ENCODE measurements at places on chromosomes 2 and 18. TPM values are rescaled to one million over a fixed set of nuclear protein-coding genes. Genes with fewer than 3 reads are reported as not detected.

DNA sequence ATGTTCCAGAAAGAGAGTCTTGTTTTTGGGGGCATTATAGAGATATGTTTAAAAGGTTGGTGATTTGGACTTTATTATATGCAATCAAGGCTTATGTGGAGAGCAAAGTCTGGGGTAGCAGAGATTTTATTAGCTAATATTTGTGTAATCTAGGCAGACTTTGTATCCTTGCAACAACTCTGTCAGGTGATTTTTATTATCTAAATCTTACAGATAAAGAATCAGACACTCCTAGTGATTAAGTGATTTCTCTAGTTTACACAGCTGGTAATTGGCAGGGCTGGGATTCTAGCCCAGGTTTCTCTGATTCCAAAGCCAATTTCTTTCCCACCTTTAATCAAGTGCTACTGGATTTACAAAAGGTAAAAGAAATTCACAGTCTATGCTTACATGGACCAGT lies 33.3 kb upstream of the NCK2 start:
- H3K36me3 ChIP-seq, result no peaks in the 10 kb centered on the region
- peak overlapping the region; percentile 75 for H3K27ac ChIP-seq
- DNase-seq, result peak; percentile 47
- H3K27me3 ChIP-seq, result no peaks in the 10 kb centered on the region

Gene ZNF804A
- total RNA-seq, result not detected

GRCh38 chr2:189516546-189516945 lies 64.0 kb downstream of the SLC40A1 start:
- no peak overlapping the region for H3K27ac ChIP-seq
- DNase-seq, result no peak
- no peak overlapping the region for H3K4me3 ChIP-seq

GRCh38 chr18:10042492-10042891 lies 128.7 kb downstream of the VAPA start:
- H3K4me1 ChIP-seq, result peaks cover 5% of the 10 kb centered on the region
- DNase-seq, result no peak
- no peaks in the 10 kb centered on the region for H3K36me3 ChIP-seq

Gene PMAIP1
- total RNA-seq, result 2.3 TPM

DNA sequence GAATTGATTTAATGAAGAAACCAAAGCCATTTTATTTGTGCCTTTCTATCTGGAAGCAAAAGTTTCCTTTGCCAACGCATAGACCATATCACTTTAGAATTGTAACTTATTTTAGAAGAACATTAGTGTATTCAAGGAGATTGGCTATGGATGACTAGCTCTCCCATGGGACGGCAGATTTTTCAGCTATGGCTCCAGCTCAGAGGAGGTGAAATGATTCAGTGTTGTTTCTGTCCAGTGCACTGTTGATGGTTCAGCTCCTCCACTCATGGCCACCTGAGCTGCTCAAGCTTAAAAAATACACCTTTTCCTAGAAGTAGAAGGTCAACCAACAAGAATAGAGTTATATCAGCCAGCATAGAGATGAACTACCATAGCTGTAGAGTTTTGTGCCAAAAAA lies 1597.5 kb upstream of the PIK3C3 start:
- no peaks in the 10 kb centered on the region for H3K36me3 ChIP-seq
- H3K4me1 ChIP-seq, result no peaks in the 10 kb centered on the region
- H3K4me3 ChIP-seq, result no peak overlapping the region
- DNase-seq, result no peak
- H3K27me3 ChIP-seq, result no peaks in the 10 kb centered on the region
- H3K27ac ChIP-seq, result no peak overlapping the region

Gene ICOS
- total RNA-seq, result not detected

DNA sequence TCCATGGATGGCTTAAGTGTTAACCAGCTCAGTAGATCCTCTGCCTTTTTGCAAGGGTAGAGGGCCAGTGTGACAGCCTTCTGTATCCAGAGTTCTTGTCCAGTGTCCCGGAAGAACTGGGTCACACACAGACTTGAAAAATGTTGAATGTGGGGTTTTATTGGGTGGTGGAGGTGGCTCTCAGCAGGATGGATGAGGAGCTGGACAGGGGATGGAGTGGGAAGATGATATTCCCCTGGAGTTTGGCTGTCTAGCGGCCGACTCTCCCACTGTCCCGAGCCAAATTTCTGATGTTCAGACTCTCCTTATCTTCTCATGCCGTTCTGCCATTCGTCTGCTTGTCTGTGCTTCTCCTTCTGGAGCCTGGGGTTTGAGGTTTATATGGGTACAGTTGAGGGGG lies 72.6 kb downstream of the MYO3B start:
- H3K27me3 ChIP-seq, result no peaks in the 10 kb centered on the region
- H3K36me3 ChIP-seq, result no peaks in the 10 kb centered on the region
- H3K27ac ChIP-seq, result no peak overlapping the region
- DNase-seq, result no peak

Gene SERPINB10
- total RNA-seq, result not detected

Gene SRSF7
- total RNA-seq, result 224 TPM

DNA sequence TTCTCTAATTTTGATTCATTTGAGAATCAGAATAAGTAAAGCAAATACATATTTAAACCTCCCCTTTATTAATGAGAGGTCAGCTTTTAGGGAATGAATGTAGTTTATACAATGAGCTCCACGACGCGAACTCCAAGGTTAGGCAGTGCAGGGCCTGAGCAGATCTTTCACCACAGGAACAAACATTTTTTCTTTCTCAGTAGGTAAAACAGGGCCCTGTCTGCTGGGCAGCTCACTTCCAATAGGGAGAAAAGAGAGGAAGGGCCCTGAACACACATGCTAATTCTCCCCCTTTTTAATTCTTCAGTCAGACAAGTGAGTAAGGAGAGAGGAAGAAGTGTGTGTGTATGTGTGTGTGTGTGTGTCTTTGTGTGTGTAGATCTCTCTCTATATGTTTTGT lies 682.4 kb upstream of the TMEFF2 start:
- no peak overlapping the region for H3K4me3 ChIP-seq
- no peak for DNase-seq
- H3K36me3 ChIP-seq, result no peaks in the 10 kb centered on the region
- no peaks in the 10 kb centered on the region for H3K4me1 ChIP-seq
- H3K27me3 ChIP-seq, result no peaks in the 10 kb centered on the region
- H3K27ac ChIP-seq, result no peak overlapping the region

DNA sequence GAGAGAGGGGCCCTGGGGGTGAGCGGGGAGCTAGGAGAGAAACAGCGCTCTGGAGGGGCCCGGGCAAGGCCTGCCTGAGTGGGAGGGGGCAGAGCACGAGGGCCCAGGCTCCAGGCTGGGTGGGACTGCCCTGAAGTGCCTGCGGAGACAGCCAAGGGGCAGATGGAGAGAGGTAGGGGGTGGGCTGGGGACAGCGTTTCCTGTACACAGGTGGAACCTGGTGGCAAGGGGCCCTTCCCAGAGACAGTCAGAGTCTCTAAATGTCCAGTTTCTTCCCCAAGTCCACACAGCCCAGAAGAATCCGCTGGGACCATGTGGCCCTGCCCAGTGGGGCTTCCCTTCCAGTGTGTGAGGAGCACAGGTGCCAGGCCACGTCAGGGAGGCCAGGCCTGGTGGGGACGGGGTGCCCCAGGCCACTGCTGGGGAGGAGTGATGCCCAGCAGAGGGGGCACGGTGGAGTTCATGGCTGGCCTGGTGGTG lies 1.7 kb upstream of the GPR35 start:
- peaks cover 2% of the 10 kb centered on the region for H3K36me3 ChIP-seq
- DNase-seq, result no peak
- no peaks in the 10 kb centered on the region for H3K27me3 ChIP-seq
- H3K4me1 ChIP-seq, result no peaks in the 10 kb centered on the region
- H3K4me3 ChIP-seq, result no peak overlapping the region

Gene AGXT
- total RNA-seq, result 0.39 TPM

Gene ANKRD12
- total RNA-seq, result 36.5 TPM

Gene ANKRD62
- total RNA-seq, result not detected

DNA sequence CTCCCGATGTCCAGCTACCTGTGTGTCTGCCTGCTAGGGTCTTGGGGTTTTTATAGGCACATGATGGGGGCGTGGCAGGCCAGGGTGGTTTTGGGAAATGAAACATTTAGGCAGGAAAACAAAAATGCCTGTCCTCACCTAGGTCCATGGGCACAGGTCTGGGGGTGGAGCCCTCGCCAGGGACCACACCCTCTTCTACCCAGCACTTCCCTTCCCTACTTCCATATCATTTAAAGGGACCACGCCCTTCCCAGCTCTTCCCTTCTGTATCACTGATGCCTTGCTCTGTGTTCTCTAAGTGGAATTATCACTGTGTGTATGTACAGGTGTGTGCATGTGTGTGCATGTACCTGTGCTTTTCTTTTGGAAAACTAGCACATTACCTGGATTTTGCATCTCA lies 6.3 kb downstream of the UGT1A1 start:
- H3K27ac ChIP-seq, result no peak overlapping the region
- no peak overlapping the region for H3K4me3 ChIP-seq
- H3K4me1 ChIP-seq, result no peaks in the 10 kb centered on the region
- DNase-seq, result no peak
- H3K27me3 ChIP-seq, result no peaks in the 10 kb centered on the region

- no peaks in the 10 kb centered on the region for H3K36me3 ChIP-seq
- H3K4me1 ChIP-seq, result peaks cover 7% of the 10 kb centered on the region
- no peak overlapping the region for H3K4me3 ChIP-seq
- H3K27me3 ChIP-seq, result no peaks in the 10 kb centered on the region
Measured at GRCh38 chr2:8487461-8487932, 194.4 kb upstream of the ID2 start.

DNA sequence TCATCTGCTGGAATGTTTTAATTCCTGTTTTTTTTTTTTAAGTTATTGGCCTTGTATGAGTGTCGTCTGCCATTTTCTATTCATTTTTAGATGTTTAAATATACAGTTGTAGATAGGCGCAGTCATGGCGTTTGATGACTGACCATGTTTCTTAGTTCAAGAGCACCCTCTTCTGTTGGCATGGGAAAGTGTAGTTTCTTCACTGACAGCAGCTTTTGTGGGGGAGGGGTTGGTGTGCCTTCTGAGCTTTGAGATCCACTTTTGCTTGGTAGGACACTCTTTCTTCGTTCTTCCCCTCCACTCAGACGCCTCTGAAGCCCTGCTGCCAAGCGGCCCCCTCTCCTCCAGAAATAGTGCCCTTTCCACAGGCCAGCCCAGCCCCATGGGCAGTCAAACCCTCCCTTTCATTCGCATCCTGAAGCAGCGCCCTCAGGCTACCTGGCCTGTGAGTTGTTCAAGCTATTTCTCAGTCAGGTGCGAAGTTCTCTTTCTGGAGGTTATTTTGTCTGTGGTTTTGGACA lies 492.0 kb downstream of the TNS1 start:
- H3K27me3 ChIP-seq, result no peaks in the 10 kb centered on the region
- peak; percentile 70 for DNase-seq
- H3K36me3 ChIP-seq, result no peaks in the 10 kb centered on the region
- H3K4me3 ChIP-seq, result no peak overlapping the region
- peaks cover 5% of the 10 kb centered on the region for H3K4me1 ChIP-seq

DNA sequence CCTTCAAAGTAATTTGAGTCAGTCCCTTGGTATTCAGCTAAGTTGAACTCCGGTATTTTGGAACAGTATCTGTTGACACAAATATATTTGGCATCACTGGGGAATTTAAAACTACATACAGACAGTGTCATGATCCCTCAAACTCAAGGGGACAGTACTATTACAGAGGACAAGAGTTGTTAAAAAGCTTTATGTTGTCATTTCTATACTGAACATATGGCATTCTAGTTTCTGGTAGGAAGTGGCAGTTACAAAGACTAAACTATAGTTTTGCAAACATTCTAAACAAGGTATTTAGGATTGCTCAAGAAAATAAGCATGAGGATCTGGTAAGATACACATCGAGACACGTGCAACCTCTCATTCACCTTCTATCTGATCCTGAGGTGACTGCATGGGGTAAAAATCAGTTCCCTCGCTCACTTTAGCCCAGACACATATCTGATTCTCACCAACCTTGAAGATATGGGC lies 16.6 kb upstream of the CCNYL1 start:
- H3K4me1 ChIP-seq, result no peaks in the 10 kb centered on the region
- no peaks in the 10 kb centered on the region for H3K36me3 ChIP-seq
- no peak overlapping the region for H3K27ac ChIP-seq
- no peak for DNase-seq
- no peaks in the 10 kb centered on the region for H3K27me3 ChIP-seq
- H3K4me3 ChIP-seq, result no peak overlapping the region

Gene TWIST2
- not detected for total RNA-seq

DNA sequence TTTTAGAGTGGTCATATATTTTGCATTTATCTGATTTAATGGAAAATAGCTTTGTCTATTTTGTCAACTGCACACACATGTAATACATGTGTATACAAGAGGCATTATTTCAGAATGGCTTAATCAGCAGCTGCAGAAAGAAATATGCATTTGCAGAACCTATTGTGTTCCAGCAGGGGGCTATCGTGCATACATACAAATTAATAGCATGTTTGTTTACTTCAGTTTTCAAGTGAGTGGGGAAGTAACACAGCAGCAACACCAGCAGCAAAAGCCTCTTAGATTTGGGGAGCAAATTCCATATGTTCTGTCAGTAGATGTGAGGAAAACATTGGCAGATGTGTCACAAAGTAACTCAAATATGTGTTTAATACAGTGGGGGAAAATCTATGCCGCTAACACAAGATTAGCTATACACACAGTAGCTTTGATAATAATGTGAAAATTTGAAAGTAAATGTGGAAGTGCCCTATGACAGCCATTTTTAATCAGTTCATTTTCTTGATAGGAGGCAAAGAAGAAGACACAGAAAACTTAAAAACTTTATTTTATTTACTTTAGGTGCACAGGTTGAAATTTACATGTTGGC lies 218.1 kb downstream of the WDR7 start:
- H3K4me3 ChIP-seq, result no peak overlapping the region
- no peaks in the 10 kb centered on the region for H3K4me1 ChIP-seq
- no peak overlapping the region for H3K27ac ChIP-seq
- H3K36me3 ChIP-seq, result no peaks in the 10 kb centered on the region
- no peak for DNase-seq
- H3K27me3 ChIP-seq, result no peaks in the 10 kb centered on the region

Gene MC5R
- total RNA-seq, result not detected

Gene OTOS
- not detected for total RNA-seq

DNA sequence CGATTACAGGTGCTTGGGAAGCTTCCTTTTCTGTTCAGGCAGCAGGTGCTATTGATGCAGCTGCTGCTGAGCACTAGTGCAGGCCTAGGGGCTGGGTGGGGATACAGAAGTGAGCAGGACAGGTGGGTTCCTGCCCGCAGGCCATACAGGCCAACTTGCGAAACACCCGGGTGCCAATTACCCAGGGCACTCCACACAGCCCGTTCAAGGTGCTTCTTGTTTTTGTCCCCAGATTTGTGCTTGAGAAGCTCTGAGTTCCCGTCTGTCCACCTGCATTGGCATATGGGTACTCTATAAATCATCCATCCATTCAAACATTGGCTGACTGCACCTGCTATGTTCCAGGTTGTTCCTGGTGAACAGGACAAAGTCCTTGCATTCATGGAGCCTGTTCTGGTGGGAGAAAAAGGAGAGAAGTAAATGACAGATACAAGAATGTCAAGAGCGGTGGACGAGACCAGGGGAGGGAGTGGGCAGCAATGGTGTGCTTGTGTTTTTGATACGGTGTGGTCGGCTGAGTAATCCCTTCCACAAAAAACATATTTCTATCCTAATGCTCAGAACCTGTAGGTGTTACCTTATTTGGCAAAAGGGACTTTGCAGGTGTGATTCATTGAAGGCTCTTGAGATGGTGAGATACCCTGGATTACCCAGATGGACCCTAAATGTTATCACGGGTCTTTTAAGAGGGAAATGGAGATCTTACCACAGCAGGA lies 31.4 kb downstream of the SH3BP4 start:
- peak overlapping the region; percentile 91 for H3K27ac ChIP-seq
- no peaks in the 10 kb centered on the region for H3K36me3 ChIP-seq
- no peak overlapping the region for H3K4me3 ChIP-seq
- H3K27me3 ChIP-seq, result no peaks in the 10 kb centered on the region
- DNase-seq, result no peak
- H3K4me1 ChIP-seq, result peaks cover 39% of the 10 kb centered on the region

Gene GALM
- 48.5 TPM for total RNA-seq

GRCh38 chr18:49647496-49648168 lies 85.8 kb downstream of the LIPG start:
- H3K4me3 ChIP-seq, result no peak overlapping the region
- H3K27ac ChIP-seq, result no peak overlapping the region
- H3K27me3 ChIP-seq, result no peaks in the 10 kb centered on the region
- H3K36me3 ChIP-seq, result no peaks in the 10 kb centered on the region
- H3K4me1 ChIP-seq, result peaks cover 11% of the 10 kb centered on the region

Data from Caco-2 (cell line).